ENCODE measurements at places on chromosomes 7 and 10.

GRCh38 chr10:59553162-59553900 lies 156.3 kb downstream of the SLC16A9 start:
- no peak for DNase-seq

GRCh38 chr7:155343661-155344121 lies 46.0 kb downstream of the INSIG1 start:
- no peak for DNase-seq

- DNase-seq: peak; percentile 77
Measured at GRCh38 chr10:6348096-6348874, 145.6 kb downstream of the PFKFB3 start.

GRCh38 chr7:37740398-37740797 lies 56.8 kb downstream of the GPR141 start:
- DNase-seq: no peak

DNA sequence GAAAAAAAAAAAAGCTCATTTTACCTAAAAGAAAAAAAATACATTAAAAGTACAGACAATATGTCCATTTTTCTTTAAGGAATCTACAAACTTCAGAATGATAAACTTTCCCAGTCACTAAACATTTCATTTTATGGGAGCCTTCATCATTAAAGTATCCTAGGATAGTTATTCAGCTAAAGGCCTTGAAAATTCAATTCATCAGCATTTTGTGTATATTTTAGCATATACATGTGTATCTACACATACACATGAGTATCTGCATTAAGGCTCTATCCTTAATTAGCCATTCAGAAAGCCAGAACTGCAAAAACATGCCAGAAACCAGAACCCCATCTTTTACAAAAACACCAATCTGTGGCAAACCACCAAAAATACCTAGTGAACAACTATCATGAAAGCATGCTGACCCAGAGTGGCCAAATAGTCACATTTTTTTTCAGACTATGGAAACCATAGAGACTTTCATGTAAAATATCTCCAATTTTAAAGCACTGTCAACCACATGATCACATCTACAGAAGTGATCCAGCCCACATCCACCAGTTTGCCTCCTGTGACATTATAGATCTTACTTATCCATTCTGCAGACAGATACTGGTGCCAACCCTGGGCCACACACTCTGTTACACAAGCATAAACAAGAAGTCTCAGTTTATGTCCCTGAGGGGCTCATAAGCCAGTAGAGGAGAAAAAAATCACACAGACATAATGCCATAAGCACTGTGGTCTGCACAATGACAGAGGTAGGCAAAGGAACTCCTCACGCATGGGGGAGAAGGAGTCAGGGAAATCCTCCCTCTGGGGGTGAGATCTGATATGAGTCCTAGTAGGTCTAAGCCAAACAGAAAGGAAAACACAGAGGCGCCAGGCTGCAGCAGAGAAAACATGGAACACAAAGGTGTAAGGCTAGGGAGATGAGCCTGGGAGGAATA lies 79.2 kb downstream of the SRPK2 start:
- DNase-seq: no peak

DNA sequence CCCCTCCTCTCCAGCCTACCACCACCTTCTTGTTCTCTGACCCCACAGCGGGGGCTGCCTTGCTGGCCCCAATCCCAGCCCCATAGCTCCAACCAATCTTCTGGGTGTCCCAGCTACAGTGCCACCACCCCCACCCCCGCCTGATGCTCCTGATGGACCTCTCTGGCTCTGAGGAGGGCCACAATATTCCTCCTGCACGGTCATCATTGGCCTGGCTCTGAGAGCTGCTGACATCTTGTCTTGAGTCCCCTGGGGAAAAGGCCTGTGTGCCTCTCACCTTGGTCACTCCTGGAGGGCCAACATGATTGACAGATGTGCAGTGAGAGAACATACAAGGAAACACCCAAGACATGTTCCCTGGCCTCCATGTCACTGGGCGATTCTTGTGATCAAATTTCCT lies 7.6 kb downstream of the GDF2 start:
- DNase-seq: no peak

DNA sequence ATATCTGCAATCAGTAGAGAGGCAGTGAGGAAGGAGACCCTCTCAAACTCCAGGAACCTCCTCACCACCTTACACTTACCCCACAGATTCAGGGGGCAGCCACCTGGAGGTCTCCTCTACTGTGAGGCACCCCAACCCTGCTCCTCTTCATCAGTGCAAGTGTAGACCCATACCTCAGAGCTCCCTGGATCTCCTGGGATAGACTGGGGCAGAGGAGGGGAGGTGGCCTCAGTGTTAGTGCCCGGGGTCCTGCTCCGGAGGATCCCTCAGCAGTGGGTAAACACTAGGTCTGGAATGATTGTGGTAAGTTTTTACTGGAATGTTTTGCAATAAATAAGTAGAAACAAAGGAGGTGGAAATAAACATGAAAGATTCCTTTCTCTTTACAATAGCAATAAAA lies 31.1 kb downstream of the ANTXRL start:
- no peak for DNase-seq

DNA sequence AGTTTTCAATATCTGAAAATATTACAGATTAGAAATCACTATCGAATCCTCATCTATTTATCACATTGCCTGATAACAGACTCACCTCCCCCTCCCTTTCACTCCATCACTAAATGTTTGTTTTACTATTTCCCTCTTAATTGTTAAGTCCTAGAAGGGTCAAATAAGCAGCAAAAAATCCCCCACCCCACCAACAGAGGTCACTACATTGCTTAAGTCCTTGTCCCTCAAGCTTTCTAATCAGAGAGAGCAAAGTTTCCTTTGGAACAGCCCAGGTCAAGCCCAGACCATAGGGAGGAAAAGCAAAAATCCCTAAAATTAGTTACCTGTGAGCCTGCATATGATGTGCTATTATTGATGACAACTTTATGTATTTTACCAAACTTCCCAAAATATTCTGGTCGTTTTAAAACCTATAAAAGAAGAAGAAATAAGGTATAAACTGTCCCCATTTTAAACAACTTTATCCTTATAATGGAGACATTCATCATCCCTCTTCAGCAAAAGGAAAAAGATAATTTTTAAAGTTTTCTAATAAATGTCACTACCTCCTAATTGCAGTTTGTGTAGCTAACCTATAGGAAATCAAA lies 95.0 kb downstream of the CNOT4 start:
- peak; percentile 12 for DNase-seq

DNA sequence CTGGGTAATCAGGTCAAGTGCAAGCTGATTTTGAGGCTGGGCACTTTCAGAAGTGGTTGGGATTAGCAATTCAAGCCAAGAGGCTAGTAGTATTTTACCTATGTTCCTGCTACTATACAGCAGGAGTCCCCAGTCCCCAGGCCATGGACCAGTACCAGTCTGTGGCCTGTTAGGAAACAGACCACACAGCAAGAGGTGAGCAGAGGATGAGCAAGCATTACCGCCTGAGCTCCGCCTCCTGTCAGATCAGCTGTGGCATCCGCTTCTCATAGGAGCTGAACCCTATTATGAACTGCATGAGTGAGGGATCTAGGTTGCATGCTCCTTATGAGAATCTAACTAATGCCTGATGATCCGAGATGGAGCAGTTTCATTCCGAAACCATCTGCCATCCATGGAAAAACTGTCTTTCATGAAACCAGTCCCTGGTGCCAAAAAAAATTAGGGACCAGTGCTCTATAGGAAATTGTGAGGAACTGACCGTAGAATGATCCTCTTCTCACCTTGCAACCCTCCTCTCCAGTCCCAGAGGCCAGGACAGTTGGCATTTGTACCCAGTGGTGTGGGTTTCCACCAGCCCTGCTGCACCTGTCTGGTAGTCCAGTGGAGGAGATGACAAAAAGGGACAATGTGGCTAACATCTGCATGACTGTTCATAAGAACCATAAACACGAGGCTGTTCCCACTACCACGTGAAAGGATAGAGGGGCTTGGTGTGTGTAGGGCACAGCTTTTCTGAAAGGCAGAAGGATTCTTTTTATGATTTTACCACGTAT lies 172.5 kb downstream of the KIAA1217 start:
- DNase-seq: no peak

DNA sequence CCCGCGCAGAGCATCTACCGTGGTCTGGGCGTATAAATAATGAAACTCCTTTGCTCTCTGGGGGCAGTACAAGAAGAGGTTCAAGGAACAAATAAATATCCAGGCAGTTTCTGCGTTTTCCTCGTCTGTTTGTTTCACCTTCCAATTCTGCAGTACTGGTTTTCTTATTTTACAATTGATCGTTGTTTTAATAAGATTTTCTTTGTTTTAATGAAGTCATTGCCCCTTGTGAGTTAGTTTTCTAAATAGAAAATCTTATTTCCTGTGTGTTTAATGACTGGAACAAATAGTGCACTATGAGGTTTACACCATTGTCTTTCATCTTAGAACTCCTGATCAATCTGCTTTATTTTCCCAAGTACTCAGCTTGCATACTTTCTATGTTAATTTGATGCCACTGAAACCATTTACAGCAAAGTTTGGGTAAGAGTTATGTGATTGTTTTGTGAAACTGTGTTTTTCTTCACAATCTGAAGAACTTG lies 1.2 kb downstream of the PLEKHA1 start:
- no peak for DNase-seq

DNA sequence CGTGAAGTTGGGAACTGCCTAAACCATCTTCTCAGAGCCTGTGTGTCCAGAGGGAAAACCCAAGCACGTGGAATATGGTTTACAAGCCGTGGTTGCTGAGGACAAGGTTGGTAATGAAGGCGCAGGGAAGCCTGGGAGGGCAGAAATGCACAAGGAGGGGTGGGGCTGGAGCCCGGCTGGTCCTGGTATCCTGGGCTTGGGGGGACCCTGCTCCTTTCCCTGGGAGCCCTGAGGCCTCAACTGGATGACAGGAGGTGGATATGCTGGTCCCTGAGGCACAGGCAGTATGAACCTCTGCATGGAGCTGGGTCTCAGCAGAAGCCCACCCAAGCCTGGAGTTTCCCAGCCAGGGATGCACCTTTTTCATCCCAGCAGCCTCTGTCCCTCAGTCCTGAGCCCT lies 80.3 kb upstream of the RET start:
- DNase-seq: no peak

- DNase-seq: no peak
Measured at GRCh38 chr7:48452218-48452617, 281.0 kb downstream of the ABCA13 start.

DNA sequence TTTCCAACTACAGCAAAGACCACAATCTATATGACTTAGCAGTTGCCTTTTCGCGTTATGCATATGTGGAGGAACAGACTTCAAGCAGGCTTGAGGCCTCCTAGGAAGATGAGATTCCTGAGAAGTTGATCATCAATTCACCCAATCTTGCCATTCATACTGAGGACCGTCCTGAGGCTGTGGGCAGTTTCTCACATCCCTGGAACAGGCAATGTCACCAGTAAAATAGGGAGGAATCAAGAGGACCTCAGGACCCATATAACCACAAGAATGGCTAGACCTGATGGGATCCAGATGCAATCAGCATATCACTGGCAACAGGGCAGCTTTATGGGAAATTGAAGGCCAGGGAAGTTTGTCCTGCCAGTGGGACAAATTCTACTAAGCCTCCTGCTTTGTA lies 17.3 kb downstream of the KDM7A start:
- no peak for DNase-seq

DNA sequence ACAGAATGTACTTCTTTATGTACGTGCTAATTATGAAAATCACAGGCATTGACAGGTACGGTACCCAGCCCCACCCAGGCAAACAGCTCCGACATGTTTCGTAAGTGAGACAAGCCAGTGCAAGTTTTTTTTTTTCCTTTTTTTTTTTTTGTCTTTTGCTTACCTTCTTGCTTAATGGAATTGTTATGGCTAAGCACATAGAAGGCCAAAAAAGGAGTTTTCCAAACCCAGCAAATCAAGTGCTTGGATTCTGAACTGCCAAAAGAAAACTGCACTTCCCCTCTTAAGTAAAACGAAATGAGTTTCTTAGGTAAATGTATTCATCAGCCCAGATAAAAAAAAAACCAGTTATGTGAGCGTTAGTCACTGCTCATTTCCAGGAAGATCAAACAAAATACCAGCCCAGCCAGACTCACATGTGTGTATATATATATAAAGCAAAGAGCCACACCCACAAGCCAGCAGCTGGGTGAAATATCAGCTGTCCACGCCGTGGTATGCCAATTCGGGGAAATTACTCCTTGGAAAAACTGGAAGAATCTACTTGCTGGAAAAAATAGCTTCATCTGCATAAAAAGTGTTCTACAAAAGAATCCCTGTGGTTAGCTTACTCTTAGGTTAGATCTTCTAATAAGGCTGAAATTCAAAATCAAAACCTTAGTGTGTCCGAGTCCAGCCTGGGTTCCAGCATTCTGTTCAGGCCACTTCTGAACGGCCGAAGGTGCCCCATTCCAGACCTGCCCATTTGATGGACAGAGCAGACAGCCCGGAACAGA lies 8.0 kb downstream of the KLF6 start:
- DNase-seq: peak; percentile 53

GRCh38 chr10:112570585-112570984 lies 123.6 kb downstream of the VTI1A start:
- no peak for DNase-seq

DNA sequence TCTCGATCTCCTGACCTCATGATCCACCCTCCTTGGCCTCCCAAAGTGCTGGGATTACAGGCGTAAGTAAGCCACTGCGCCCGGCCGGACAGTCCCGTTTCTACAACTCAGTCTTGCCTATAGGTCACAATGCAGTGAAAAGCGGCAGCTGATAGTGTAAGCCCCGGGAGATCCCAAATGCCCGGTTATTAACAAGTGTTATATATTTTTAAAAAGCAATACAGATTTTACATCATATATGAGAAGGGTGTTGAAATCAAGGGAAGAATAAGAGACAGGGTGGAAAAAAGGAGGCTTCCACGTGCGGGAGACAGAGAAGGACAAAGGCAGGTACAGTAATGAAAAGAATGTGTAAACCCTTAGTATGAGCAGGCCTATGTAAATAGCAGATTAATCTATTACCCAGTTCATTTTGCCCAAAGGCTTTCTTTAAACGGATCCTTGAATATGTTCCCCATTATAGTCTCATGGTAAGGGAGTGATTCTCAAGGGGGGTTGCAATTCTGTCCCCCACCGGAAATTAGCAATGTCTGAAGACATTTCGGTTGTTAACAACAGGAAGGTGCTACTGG lies 170.8 kb downstream of the PDE1C start:
- no peak for DNase-seq

GRCh38 chr7:128104108-128104742 lies 73.0 kb upstream of the LRRC4 start:
- no peak for DNase-seq

DNA sequence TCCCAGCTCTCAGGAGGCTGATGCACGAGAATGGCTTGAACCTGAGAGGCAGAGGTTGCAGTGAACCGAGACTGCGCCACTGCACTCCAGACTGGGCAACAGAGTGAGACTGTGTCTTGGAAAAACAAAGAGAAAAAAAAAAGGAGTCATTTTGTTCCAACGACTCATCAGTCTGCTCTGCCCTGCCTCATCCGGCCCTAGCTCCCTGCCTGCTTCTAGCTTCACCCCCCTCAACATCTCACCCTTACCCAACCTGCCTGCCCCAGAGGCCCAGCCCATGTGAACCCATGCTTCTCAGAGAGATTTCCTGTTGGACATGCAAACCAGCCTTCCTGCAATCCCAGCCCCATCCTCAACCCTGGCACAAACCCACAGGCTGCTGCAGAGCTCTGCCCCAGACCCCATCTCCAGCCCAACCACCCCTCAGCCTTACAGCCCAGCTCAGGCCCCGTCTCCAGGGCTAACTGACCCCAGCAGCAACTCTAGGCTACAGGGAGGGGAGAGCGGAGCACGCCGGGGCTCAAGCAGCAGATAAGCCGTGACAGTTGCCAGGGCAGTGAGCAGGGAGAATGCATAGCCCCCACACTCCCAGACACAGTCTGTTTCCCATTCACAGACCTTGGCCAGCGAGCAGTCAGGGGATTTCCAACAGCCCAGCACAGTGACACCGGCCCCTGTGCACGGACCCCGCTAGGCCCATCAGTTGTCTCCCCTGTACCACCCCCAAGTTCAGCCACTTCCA lies 86.0 kb upstream of the KCTD7 start:
- no peak for DNase-seq

Data from activated T-cell treated with anti-CD3 and anti-CD28 coated beads, Interleukin-2, amount 50 U/mL, for 4 hours (primary cell).